ENCODE measurements at places on chromosomes 12 and 14. TPM values are rescaled to one million over a fixed set of nuclear protein-coding genes. Genes with fewer than 3 reads are reported as not detected.

DNA sequence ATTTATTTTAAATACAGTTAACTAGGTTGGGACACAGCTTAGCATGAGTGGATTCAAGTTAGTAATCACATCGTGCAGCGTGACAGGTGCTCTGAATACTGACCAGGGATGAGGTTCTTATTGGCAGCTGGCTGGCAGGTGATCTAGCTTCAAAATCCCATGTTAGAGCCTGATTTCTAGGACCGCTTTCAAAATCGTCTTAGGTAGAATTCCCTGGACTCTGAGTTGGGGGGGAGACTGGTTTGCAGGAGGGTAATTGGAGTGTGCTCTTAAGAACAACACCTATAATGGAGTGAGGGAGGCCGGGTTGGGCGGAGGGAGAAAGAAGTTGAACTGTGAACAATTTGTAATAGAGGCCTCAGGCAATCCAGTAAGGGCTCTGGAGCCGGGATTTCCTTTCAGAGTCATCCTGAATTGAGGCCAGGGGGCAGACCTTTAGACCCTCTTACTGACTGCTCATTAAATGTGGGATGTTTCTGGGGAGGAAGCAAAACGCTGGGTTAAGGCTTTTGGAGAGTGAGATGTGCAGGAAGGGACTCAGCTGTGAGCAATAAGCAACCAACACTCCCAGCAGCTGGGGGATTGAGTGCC is 874 bp upstream of the YARS2 start:
- peak; percentile 11 for DNase-seq

DNA sequence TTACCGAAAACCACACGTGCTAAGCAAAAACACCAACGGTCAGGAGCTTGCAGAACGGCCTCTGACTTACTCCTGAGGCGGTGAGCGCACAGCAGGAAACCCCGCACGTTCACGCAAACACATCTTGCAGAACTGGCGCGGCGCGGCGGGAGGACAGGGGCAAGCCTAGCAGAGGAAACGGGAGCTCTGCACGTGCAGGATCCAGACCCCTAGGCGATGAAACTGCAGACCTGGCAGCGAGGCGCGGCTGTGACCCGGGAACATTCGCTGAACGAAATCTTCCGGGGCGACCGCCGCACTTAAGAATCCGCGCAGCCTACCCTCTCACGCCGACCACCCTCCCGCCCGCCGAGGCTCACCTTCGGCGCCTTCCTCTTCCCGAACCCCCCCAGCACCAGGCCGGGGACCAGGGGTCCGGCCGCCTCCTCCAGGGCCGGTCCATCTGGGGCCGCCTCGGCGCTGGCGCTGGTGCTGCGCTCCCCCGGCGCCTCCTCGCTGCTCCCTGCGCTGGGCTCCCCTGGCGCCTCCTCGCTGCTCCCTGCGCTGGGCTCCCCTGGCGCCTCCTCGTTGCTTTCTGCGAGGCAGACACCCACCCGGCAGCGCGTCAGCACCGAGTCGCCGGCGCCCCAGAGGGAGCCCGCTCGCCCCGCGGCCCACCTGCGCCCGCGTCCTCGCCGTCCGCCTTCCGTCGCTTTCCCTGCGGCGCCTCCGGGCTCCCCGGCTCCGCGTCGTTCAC is 615 bp downstream of the DDX51 start:
- no peak for DNase-seq

- DNase-seq, result no peak
Observed at GRCh38 chr14:101167428-101167827, 263.9 kb upstream of the RTL1 start.

DNA sequence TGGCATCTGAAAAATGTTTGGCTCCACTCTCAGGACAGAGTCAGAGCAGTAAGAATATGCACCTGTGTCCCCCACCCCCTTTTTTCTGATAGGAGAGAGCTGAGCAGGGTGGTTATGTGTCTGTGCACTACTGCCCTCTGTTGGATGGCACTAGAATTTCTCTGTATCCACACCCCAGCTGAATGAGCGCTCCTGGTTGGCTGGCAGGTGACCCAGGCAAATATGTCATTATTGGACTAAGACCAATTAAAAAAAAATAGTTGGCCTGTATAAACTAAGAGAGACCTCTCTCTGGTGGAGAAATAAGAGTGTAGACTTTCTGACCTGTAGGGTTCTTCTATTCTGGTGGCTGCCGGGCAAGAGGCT is 107.0 kb downstream of the PTCSC3 start:
- DNase-seq, result peak; percentile 67

Gene LUM
- total RNA-seq, result 141 TPM

- no peak for DNase-seq
Observed at GRCh38 chr14:28782301-28782700, 15.7 kb downstream of the FOXG1 start.
